Activated CD8-positive, alpha-beta memory T cell treated with anti-CD3 and anti-CD28 coated beads for 1 hour (primary cell): ENCODE measurements at places on chromosomes 3 and 15.

DNA sequence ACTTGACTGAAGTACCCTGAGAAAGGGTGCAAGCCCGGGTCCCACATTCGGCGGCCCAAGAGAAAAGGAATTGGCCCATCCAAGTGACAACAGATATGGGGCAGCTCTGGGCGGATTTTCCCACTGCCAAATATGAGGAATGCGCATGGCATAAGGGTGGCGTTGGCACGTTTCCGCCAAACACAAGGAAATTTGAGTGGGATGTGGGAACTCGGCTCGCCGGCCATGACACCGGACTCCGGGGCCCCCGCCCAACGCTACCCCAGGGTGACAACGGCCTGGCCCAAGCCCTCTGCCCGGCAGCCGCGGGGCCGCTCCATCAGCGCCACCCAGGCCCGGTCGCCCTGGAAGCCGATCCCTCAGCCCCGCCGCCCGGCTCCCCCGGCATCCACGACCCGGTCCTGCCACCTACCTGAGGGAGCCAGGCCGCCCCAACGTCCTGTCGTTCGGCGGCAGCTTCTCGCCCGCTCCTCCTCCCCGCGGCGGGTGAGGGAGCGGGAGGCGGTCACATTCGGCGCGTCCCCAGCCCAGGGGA is 449 bp downstream of the RAF1 start:
- peak; percentile 29 for DNase-seq

DNA sequence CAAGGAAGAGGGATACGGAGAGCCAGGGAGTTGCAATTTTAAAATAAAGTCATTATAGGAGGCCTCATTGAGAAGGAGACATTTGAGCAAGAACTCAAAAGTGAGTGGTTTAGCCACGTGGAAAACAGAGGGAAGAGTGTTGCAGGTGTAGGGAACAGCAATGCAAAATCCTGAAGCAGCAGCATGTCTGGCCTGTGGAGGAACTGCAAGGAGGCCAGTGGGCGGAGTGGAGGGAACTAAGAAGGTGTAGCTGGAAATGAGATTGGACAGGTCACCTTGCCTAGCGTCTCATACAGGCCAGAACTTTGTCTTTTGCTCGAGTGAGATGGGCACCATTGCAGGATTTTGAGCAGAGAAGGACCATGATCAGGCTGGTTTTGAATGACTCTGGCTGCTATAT is 34.9 kb downstream of the SAXO2 start:
- no peak for DNase-seq

GRCh38 chr3:100425316-100425715 is 24.0 kb downstream of the LNP1 start:
- no peak for DNase-seq

DNA sequence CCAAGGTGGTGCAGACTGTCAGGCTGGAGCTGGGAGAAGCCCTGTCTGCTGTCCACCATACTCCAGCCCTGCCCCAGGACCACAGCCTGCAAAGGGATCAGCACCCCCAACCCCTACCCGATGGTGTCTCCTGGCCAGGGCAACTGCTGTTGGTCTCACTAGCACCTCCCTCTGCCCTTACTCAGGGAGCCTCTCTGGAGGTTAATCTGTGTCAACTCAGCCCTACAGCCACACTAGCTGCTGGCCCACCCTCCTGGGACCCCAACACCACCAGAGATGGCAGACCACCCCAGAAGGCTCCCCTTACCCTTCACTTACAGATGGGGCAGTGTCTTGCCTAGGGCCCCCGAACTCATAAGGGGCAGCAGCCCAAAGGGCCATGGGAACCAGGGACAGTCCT is 65.2 kb downstream of the TLE3 start:
- no peak for DNase-seq

DNA sequence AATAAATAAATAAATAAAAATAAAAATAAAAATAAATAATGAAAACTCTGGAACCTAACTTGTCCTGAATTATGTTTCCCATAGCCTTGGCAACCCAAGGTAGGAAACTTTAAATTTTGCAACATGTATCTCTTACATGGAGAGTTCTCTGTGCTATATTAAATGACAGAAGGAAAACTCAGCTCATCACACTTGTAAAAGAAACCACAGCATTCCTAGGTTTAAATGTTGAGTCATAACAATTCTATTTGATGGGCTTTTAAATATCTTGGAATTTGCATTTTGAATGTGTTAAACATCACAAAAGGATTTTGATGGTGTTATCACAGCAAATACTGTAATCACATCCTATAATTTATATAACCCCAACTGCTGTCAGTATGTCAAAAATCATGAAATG is 144.2 kb downstream of the LRTM1 start:
- no peak for DNase-seq

DNA sequence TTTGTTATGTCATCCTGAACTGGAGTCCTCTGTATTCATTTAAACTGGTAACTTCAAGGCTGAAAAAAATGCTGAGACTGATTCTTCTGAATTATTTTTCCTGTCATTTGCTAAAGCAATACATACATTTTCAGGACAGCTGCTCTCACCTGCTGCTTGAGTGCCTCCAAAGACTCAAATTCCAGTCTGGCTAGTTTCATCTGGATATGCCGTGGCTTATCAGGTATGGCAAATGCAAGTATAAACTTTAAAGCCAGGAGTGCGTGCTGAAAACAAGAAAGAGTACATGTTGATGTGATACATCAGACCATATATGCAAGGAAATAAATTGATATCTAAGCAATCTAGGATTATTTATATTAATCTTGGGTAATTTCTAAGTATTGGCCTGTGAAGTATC is 146.1 kb downstream of the SNRK start:
- no peak for DNase-seq

- DNase-seq = no peak
Measured at GRCh38 chr15:64850778-64851502, 9.2 kb downstream of the PLEKHO2 start.

DNA sequence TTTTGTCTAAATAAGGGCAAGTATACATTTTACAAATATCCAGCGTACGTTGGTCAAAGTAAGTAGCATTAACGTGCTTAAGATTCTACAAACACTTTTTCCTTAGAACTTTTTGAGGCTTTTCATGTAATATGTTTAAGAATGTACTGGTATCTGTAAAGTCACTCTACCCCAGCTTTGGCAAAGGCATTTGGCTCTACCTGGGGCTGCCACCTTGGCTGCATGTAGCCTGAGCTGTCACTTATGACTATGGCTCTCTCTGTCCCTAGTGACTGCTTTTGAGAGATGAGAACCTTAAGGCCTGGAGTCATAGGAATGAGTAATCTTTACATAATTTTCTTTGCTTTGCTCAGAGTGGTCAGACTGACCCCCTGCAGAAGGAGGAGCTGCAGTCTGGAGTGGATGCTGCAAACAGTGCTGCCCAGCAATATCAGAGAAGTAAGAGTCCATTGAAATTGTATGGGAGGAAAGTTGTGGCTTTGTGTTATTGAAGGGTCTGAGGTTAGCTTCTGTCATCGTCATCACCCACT is 61.2 kb downstream of the IQGAP1 start:
- no peak for DNase-seq

- DNase-seq = no peak
Measured at GRCh38 chr3:190534386-190534785, 20.5 kb downstream of the IL1RAP start.

DNA sequence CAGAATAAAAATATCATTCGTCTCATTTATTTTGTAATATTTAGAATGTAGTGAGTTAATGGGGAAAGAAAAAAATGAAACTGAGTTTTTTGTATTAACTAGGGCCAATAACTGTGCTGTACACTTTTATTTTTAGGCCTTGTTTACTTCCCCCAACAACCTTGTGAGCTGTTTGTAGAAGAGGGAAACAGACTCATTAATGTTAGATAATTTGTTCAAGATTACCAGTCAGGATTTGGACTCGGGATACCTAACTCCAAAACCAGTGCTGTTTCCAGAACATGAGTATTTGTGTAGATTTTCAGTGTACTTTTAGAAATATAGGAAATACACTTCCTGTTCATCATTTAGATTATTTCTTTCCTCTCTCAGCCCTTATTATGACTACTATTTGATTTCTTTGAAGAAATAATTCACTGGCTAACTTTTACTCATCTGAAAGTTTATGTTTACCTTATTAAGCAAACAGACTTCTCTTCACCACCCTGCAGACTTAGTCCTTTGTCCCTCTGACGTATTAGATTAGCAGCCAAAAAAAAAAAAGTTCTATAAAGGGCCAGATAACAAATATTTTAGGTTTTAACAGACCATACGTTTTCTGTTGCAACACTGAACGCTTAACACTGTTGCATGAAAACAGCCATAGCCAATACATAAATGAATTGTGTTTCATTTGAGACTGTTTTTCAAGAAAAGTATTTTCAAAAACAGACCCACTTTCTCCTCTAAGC is 192.5 kb upstream of the CGNL1 start:
- DNase-seq = no peak

DNA sequence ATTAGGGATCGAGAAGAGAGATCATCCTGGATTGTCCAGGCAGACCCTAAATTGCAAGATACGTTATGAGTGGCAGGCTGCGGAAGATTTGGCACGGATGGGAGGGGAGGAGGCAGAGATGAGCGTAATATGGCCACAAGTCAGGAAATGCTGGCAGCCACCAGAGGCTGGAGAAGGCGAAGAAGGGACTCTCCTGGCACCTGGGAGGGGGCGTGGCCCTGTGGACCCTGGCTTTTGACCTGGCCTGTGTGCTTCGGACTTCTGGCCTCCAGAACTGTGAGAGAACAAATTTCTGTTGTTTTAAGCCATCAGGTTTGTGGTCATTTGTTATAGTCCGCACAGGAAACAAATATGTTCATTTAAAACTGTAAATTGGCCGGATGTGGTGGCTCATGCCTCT is 31.9 kb upstream of the IGF1R start:
- no peak for DNase-seq

DNA sequence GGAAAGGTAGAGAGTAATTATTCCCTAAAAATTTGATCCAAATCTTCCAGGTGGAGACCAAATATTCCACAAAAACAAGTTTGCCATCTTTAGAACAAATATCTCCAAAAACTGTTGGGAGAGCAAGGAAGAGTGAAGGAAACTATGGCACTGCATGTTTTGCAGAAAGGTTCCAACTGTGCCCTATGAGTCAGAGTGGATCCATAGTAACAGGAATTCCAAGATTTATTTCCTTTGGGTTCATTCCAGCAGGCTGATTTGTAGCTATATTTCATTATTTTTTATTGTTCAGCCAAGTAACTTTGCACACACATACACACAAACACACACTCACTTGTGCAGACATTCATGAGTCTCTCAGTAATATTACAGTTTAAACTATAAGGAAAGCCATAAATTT is 459.7 kb upstream of the EPHA6 start:
- DNase-seq = no peak

DNA sequence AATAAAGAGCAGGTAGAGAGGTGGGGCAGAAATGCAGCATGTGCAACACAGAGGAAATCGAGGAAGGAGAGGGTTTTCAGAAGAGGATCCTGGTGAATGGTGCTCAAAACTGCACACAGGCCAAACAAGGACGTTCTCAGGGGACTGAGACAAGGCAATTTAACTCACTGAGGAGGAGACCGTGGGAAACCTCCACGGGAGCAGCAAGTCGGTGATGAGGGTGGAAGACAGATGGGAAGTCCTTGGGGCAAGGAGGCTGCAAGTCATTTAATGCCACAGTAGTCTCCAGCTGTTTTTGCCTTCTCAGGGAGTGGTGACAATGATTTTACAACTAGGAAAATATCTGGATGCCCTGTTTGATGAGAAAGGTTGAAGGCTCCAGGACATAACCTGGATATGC is 11.5 kb upstream of the PDIA5 start:
- DNase-seq = no peak

GRCh38 chr3:27632431-27633223 is 89.5 kb downstream of the EOMES start:
- DNase-seq = no peak

DNA sequence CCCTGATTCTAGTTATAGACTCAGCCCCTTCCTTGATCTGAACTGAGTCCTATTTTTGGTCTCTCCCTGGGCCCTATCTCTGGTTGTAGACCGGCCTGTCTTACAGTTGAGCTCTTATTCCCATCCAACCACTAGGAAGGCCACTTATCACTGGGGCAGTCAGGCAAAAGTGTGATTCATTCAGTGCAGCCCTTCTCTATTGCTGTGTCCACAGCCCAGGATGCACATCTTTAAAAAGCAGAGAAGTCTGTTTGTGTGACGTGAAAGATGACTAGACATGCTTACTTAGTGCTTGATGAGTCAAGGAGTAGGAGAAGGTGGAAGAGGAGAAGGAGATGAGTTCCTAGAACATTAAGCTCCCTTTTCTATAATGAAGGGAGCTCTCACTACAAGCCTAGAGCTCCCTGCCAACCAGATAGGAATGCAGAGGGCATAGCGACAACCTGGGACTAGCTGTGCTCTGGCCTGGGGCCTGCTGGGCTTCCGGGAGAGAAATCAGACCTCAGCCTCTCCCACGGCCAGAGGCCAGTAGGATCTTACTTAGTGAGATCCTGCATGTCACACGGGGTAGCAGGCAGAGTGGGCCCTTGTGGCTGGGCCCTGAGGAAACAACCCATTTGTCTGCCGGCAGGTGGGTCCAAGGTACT is 25.7 kb downstream of the INSYN1 start:
- no peak for DNase-seq

GRCh38 chr15:58854593-58854992 is 78.9 kb downstream of the SLTM start:
- DNase-seq = no peak

GRCh38 chr3:134427400-134428111 is 53.3 kb upstream of the AMOTL2 start:
- no peak for DNase-seq

- no peak for DNase-seq
Measured at GRCh38 chr3:53974324-53974723, 82.7 kb upstream of the SELENOK start.

DNA sequence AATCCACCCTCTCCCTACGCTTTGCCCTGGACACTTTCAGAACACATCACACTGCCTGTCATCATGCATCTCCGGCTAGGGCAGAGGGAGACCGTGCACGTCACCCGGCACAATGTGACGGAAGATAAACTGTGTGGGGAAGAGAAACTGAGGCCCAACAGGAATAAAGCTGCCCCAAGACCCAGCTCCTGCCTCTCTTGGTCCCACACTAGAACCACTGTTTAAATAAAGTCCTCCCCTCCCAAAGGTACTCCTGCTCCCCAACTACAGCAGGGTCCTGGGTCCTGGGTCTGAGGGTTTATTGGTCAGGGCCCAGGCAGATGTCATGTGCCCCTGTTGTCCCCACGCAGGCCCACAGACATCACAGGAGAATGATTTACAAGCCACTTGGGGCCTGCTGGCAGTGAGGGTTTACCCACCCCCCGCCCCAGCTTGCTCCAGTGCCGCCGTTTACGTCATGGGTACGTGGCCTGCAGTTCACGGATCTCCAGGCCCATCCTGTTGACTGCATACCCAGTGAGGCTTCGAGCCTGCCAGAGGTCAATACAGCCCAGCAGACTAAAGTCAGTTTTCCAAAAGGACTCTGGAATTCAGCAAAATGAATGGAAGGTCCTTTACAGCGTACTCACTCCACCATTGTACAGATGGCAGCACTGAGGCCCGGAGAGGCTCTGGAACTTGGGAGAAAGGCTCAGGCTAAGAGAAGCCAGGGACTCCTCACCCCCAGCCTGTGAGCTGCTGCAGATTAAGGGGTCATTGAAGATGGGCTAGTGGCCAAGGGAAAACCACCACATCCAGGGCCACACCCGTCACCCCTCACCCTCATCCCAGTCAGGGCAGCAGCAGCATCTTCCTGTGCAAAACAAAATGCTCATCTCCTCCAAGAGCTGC is 23.2 kb downstream of the ALS2CL start:
- no peak for DNase-seq

- DNase-seq = no peak
Measured at GRCh38 chr3:48016301-48016973, at the start of gene MAP4. Gene MAP4, minus strand, starts transcription at chr3:48016416. Its CDS starts 17,556 bp downstream, at chr3:47998860.

- DNase-seq = no peak
Measured at GRCh38 chr15:25392806-25393205, 46.0 kb downstream of the UBE3A start.
